Coronary artery (tissue), 2 donors: ENCODE measurements at places on chromosomes 7 and 10.

DNA sequence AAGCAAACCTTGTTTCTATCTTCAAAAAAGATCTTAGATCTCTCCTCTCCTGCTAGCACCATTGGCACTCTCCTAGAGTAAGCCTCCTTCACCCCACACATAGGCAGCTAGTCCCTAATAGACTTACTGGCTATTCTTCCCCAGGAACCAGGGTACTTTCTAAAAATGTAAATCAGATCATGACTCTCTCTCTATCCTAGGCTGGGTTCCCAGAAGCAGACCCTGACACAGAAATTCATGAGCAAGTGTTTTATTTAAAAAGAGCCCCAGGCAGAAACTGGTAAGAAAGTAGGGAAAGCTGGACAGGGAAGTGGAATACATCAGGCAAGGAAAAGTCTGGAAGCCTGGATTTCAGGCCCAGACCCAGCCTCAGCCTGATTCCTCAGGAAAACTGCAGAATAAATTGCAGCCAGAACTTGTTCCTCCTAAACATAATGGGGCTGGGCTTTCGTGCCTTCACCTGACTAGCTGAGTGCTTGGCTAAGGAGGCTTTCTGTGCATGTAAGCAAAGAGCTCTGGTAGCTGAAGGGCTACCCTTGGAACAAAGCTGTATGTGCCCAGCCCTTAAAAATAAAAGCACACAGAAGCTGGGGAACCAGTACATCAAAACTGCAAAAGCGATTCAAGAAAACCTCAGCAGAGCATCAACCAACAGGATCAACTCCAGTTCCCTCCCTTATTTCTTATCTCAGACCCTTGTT is 18.8 kb upstream of the SORBS1 start:
- DNase-seq, result no peak

DNA sequence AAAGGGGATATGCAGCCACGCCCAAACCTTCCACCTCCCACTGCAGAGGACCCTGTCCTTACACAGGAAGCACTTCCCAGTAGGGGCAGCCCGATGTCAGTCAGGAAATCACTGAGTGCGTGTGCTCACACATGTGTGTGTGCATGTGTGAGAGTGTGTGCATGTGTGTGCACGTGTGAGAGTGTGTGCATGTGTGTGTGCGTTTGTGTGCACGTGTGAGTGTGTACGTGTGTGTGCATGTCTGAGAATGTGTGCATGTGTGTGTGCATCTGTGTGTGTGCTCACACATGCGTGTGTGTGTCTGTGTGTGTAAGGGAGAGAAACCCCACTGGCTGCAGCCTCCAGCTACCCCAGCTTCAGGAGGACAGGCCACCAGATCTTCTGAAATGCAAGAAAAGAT is 229.3 kb downstream of the KCNMA1 start:
- DNase-seq, result no peak

GRCh38 chr7:18257711-18258110 is 230.1 kb upstream of the PRPS1L1 start:
- no peak for DNase-seq

- DNase-seq, result no peak
Measured at GRCh38 chr7:131302876-131303707, 24.6 kb upstream of the MKLN1 start.

- DNase-seq, result no peak
Measured at GRCh38 chr7:139543801-139544603, 20.5 kb downstream of the CLEC2L start.
